Activated CD4-positive, alpha-beta T cell treated with anti-CD3 and anti-CD28 coated beads for 4 hours (primary cell): ENCODE measurements at places on chromosomes 2 and 18.

- DNase-seq = peak; percentile 47
Observed at GRCh38 chr2:100580367-100581276, 17.8 kb downstream of the PDCL3 start.

DNA sequence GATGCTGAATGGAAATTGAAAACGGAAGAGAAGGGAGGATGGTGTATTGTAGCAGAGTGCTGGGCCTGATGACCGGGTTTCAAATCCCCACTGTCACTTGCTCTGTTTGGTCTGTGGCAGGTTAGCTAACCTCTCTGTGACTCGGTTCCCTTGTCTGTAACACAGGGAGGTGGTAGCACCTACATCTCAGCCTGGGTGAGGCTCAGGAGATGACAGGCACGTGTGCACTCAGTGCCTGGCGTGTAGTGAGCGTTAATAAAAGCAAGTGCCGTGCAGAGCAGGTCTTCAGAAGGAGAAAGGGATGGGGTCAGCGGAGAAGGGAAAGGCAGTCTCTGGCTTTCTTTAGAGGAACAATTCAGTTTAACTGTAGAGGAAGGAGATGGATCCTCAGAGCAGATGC is 125.5 kb upstream of the SMIM21 start:
- no peak for DNase-seq

GRCh38 chr2:383888-384287 is 96.0 kb upstream of the ALKAL2 start:
- DNase-seq = no peak

- DNase-seq = no peak
Observed at GRCh38 chr18:35458677-35459441, 38.9 kb downstream of the INO80C start.

DNA sequence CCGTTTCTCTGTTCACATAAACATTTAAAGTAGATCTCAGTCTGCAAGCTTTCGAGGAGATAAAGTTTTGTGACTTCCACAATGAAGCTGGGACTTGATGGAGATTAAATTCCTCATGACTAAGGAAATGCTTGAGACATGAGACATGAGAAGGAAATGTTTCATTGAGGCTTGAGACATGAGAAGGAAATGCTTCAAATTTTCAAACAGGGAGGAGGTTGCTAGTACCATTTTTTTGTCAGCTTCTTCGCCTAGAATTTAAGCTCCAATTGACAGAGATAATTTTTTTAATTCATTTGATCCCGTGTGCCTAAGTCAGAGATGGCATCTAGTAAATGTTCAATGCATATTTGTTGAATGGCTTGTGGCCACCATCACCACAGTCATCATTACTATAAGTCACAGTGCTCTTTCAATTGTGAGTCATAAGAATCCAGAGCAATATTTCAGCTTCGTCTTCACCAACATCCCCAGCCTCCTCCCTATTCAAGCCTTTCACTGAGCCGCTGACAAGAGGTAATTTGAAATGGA is 543 bp upstream of the MARCHF4 start:
- no peak for DNase-seq

DNA sequence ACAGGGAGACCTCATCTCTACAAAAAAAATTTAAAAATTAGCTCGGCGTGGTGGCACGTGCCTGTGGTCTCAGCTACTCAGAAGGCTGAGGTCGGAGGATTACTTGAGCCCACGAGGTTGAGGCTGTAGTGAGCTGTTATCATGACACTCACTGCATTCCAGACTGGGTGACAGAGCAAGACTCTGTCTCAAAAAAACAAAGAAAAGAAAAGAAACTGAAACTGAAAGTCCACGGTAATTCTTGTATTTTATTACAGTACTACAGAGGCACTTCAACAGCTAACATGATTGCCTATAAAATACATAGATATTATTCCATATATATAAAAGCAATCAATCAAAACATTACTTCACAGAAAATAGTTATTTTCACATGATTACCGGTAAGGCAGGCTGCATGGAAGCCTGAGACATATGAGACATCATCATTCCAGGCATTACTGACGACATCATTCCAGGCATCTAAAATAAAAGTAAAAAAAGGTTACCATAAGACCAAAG is 23.1 kb downstream of the PRPF40A start:
- peak; percentile 27 for DNase-seq
